ENCODE measurements at places on chromosomes 4 and X.

DNA sequence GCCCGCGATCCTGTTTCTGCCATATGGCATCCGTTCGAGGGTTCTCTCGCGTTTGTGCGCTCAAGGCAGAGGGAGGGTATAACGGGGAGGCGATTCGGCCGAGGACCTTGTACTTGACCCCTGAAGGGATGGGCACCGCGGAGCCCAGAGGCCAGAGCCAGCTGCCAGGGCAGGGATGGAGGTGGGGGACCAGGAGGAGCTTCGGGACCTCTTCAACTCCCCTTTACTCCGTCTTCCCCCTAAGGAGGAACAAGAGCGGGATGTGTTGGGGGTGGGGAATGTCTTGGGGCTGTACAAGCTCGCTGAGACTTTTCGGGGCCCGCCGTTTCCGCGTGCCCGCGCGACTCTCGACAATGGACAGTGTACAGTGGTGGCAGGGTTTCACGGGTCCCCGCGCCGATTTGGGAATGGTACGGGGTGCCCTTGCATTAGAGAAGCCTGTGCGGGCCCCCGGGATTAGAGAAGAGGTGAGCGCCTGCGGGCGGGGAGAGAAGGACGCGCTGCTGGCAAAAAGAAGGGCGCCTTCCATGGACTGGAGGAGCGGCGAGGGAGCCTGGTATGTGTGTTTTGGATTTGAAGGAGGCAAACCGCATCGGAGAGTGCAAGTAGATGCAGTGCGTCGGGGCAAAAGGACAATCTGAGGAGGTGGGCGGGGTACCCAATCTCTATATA lies 760 bp downstream of the UGT8 start:
- DNase-seq: no peak

DNA sequence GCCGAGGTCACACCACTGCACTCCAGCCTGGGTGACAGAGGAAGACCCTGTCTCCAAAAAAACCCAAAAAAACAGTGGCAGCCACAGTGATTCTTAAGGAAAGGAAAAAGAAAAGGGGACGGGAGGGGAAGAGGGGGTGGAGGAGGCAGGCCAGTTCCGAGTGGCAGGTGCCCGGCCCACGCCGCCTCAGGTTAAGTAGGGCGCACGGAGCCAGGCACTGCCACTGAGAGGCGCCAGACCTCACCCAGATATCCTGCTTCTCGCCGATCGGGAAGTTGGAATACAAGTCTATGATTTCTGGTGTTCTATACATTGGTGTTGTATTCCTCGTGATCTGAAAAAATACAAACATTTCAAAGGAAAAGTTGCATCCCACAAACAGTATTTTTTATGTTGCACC lies 35.9 kb downstream of the GAK start:
- DNase-seq: no peak

- no peak for DNase-seq
These were observed 69.8 kb downstream of the GAB1 start for GRCh38 chr4:143406523-143406922.

GRCh38 chr4:26220696-26221095 lies 100.1 kb upstream of the RBPJ start:
- no peak for DNase-seq

GRCh38 chrX:131060147-131060546 lies 2.0 kb downstream of the ARHGAP36 start:
- no peak for DNase-seq

DNA sequence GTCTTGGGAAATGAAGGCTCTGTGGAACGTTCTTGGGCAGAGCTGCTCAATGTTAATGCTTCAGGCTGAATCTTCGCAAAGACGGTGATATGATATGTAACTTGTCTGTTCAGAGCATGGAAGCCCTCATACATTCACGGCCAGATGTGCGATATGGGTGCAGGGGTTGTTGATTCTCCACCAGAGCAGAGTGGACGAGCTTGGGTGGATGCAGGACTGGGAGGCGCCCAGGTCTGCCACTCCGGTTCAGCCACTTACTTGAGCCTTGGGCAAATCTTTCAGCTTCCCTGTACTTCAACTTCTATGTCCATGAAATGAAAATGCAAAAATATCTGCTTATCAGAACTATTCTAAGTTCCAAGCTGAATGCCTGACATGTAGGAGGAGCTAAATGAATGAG lies 47.4 kb upstream of the MND1 start:
- DNase-seq: no peak

DNA sequence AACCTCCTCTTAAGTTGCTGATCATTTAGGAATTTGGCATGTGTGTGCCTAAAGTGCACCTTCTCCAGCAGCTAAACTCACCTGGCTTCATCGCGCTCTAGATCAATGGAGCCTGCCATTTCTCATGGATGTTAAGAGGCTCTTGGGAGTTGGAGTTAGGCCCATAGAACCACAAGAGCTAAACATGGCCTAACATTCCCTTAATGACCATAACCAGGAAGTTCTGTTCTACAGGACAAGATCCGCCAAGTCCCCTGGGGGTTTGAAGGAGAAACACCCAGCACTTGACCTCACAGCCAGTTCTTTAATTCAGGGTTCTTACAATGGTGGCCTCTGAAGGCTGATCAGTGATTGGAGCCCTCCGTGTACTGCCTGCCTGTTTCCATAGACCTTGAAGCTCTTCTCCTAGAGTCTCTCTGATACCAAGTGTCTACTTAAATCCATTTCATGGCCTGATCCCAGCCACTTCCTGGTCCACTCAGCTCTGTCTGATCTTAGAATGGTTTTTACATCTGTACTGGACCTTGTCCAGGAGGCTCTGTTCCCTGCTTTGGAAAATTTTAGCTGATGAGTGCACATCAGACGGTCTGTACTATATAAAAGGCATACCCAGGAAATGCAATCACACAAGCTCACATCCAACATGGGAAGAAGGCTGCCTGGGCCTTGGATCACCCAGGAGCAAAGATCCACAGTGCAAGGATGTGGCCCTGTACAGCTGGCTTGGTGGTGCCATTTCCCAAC lies 45.1 kb downstream of the RPS3A start:
- no peak for DNase-seq

DNA sequence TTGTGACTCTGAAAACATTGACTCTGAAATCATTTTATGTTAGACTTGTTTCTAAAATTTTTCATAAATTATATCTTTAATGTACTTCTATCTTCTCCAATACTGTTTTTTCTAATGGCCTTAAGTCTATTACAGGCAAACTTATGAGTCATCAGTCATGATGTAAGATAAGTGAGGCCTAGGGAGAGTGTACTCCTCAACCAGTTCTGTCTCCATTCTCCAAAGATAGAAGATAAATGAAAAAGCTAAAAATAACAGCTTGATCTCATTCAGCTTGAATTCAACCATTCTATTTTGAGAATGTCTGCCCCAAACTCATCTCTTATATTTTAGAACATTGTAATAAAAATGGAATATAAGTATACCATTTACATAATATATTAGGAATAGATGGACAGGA lies 34.5 kb downstream of the STBD1 start:
- DNase-seq: no peak

GRCh38 chr4:55359397-55359916 lies 13.4 kb downstream of the SRD5A3 start:
- no peak for DNase-seq

- DNase-seq: no peak
These were observed 108.1 kb upstream of the PABPC4L start for GRCh38 chr4:134309715-134310114.
